ENCODE measurements at places on chromosomes 13 and 19.

GRCh38 chr13:44719857-44720671, 143.9 kb upstream of the TSC22D1 start:
- no peak for DNase-seq

DNA sequence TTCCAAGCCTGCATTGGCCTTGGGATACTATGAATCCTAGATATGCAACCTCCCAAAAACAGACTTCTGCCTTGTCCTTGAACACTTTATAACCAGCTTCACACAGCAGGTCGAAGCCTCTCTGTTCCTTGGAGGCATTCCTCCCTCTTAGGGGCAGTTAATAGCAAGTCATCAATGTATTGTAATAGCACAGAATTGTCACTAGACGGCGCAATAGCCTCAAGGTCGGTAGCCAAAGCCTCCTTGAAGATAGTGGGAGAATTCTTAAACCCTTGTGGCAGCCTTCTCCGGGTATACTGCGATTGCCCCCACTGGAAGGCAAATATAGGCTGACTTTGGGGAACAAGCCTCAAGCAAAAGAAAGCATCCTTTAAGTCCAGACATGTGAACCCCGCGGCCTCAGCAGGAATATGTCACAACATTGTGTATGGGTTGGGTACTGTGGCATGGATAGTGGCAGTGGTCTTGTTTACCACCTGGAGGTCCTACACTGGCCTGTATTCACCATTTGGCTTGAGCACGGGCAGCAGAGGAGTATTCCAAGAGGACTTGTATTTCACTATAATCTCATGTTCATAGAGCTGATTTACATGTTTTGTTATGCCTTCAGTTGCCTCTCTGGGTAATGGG, 61.1 kb downstream of the ZNF431 start:
- DNase-seq: peak; percentile 2

DNA sequence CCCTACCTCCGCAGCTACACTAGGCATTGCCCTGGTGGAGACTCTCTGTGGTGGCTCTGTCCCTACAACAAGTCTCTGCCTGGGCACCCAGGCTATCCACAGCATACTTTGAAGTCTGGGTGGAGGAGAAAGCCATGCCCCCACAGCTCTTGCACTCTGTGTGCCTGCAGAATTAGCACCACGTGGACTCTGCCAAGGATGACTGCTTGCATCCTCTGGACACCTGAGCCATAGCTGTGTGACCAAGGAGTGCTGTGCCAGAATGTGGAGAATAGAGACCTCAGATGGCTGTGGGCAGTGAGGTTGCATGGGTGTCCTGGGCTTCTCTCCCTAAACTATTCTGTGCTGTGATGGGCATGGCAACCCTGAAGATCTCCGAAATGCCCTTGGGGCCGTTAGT, 21.2 kb upstream of the MCF2L start:
- DNase-seq: no peak

- DNase-seq: no peak
These were observed 40.9 kb upstream of the PSG9 start for GRCh38 chr19:43310221-43310620.

- no peak for DNase-seq
These were observed 435.9 kb upstream of the SGCG start for GRCh38 chr13:22744688-22745452.

DNA sequence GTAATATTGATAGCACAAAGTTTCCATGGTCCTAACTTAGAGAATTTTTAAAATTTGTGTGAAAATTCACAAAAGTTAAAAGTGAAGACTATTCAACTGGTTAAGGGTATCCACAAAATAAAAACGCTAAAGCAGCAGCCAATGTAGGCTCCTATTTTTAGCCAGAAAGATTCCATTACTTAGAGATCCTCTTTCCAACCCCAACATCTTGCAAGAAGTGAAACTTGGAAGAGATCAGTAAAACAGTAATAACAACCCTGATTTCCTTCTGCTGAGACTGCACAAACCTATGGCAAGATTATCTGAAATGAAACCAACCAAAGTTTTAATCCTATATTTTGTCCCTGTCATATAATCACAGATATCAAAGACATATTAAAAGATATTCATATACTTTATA, 8.5 kb downstream of the TBC1D4 start:
- DNase-seq: no peak

GRCh38 chr13:23427342-23427843, 6.1 kb downstream of the SACS start:
- DNase-seq: no peak

GRCh38 chr19:54473071-54473891, at the start of gene CDC42EP5:
TSS of gene CDC42EP5 (minus strand) at chr19:54473296. CDS start at chr19:54465547, 7,749 bp downstream.
- DNase-seq: no peak

- DNase-seq: no peak
These were observed 48.9 kb upstream of the EPHX3 start for GRCh38 chr19:15280915-15281683.

DNA sequence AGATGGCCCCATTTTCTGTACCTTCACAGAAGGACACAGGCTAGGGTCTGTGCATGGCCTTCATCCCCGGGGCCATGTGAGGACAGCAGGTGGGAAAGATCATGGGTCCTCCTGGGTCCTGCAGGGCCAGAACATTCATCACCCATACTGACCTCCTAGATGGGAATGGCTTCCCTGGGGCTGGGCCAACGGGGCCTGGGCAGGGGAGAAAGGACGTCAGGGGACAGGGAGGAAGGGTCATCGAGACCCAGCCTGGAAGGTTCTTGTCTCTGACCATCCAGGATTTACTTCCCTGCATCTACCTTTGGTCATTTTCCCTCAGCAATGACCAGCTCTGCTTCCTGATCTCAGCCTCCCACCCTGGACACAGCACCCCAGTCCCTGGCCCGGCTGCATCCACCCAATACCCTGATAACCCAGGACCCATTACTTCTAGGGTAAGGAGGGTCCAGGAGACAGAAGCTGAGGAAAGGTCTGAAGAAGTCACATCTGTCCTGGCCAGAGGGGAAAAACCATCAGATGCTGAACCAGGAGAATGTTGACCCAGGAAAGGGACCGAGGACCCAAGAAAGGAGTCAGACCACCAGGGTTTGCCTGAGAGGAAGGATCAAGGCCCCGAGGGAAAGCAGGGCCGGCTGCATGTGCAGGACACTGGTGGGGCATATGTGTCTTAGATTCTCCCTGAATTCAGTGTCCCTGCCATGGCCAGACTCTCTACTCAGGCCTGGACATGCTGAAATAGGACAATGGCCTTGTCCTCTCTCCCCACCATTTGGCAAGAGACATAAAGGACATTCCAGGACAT, 7.0 kb upstream of the CEACAM7 start:
- no peak for DNase-seq

GRCh38 chr19:55212447-55212846, 3.1 kb upstream of the PTPRH start:
- DNase-seq: no peak

- no peak for DNase-seq
These were observed 6.4 kb upstream of the ERICH6B start for GRCh38 chr13:45621950-45622349.

DNA sequence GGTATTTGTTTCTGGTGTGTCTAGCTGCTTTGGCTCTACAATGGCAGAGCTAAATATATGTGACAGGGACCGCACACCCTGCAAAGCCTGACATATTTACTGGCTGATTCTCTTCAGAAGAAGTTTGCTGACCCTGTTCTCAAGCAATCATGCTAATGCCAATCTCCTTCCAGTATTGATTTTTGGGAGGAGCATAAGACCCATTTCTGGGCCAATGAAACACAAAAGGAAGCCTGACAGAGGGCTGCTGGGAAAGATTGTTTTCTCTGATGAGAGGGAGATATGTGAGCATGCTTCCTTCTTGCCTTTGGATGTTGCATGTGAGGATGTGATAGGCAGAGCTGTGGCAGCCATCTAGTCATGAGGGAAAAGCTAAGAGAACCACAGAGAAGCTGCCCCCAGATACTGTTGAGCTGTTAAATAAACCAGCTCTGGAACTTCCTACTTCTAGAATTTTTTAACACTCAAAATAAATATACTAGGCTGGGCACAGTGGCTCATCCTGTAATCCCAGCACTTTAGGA, 31.4 kb upstream of the TPTE2 start:
- no peak for DNase-seq

- no peak for DNase-seq
These were observed 240.3 kb downstream of the LACC1 start for GRCh38 chr13:44120043-44120442.

- no peak for DNase-seq
These were observed 8.3 kb upstream of the CDC42EP5 start for GRCh38 chr19:54481326-54481930.

GRCh38 chr13:98280176-98280510, 103.1 kb upstream of the RNF113B start:
- no peak for DNase-seq

- DNase-seq: no peak
These were observed 90.3 kb downstream of the RNF17 start for GRCh38 chr13:24854311-24854710.

GRCh38 chr19:32219881-32220472, 125.4 kb upstream of the ZNF507 start:
- DNase-seq: no peak

- DNase-seq: no peak
These were observed 15.6 kb upstream of the SMARCA4 start for GRCh38 chr19:10945264-10945663.

DNA sequence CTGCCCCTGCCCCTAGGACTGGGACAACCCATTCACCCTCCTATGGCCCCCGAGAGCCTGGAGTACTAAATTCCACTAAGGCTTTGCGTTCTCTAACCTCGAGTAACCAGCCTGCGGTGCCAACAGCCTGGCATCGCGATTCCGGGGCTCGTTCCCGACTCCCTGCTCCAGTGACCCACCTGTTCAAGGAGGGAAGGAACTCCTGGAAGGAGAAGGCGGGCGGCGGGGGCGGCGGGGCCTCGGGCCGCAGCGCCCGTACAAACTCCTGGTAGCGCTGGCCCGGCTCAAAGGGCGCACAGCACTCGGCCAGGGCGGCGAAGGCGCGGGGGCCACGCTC, 6.3 kb downstream of the GMIP start:
- no peak for DNase-seq

GRCh38 chr19:44741258-44741731, 7.2 kb upstream of the BCL3 start:
- DNase-seq: no peak

DNA sequence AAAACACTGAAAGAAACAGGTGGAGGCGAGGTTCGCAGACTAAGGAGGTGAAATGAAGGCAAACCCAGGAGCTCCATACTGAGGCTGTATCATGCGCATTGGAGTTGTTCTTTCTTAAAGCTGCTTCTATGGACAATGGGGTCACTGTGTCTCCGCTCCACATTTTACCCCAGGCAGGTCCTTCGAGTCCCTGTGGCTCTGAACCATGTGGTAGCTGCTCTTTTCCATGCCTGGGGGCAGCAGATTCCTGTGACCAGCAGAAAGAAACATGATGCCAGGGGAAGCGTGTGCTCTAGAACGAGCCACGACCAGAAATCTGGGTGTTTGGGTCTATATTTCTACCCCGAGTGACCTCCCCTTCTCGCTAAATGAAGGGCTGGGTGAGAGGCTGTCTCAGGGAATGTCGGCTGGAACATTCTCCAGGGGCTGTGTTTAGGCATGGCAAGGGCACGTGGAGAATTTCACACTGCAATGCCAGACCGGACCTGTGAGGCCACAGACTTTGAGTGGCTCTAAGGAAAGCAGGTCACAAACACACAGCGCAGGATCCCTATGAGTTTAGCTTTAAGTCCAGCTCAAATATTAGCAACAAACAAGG, 95.7 kb upstream of the IRS2 start:
- DNase-seq: no peak

Data from activated CD8-positive, alpha-beta memory T cell treated with anti-CD3 and anti-CD28 coated beads for 4 hours (primary cell).